ENCODE measurements at places on chromosomes 4 and X.

- no peak for DNase-seq
These were observed 164.2 kb upstream of the PITX2 start for GRCh38 chr4:110787109-110787508.

DNA sequence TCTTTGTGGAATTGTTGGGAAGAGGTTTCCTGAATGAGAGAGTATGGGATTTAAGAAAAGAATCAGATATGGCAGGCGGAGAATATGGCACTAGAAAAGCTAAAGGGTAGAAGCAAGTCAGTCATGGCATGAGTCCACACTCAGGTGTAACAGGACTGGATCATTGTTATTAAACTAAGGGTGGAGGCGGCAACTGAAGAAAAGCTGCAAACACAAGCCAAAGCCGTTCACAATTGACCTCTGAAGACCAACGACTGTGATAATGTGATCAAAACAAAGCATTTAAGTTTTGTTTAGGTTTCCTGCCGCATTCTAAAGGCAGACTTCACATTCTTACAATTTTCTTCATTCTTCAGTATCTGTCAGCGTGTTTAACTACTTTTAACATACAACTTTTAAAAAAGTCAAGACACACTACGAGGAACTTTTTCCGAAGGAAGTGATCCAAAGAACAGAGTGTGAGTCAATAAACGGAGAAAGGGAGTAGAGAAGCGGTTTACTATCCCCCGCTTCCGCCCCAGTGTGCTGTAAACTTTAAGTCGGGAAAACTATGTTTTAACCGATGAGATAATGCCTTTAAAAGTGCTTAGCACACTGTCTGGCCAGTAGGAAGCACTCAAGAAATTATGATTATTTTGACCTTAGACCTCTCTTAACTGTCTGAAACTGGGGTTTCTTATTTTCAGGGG lies 909 bp upstream of the SLAIN2 start:
- DNase-seq = no peak

DNA sequence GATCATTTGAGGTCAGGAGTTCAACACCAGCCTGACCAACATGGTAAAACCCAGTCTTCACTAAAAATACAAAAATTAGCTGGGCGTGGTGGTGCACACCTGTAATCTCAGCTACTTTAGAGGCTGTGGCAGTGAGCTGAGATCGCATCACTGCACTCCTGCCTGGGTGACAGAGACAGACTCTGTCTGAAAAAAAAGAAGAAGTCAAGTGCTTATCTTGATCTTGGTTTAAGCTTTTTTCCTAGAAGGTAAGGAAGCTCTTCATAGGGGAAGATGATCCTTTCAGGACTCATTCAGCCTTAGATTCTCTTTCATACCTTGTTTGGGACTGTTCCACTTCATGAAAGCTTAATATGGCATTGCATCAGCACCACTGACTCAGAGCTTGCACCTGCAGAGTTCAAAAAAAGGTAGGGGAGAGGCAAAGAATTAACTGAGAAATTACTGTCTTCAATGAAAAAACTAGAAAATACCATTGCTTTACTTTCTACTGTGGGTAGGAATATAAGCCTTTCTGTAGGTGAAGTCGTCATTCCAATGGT lies 70.8 kb upstream of the EPGN start:
- DNase-seq = no peak

GRCh38 chr4:61336488-61336887 lies 136.4 kb downstream of the ADGRL3 start:
- DNase-seq = no peak

GRCh38 chr4:175776217-175776616 lies 35.8 kb downstream of the GPM6A start:
- no peak for DNase-seq

DNA sequence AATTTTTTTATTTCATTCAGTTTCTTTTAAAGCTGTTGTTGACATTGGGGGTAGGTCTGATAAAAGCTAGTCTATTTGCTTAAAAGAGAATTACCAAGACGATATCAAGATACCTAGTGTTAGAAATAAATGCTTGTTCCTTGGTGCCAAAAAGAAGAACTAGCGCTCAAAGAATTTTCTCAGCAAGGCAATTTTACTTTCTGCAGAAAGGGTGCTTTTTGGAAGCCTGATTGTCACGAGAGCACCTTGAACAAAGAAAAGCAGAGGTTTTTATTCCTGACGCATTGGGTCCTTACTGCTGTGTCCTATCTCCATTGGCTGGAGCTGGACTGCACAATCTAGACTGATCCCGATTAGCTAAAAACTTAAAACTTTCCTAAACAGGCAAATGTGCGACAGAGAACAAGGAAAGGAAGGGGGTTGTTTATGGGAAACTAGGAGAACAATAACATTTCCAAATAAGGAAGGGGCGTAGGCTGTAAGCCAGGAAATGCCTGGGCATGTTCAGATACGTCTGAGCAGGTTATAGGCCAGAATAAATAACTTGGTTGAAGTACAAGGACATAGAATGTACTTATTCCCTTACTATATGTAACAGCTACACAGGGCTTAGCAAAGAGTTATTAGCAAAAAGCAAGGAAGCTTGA lies 50.3 kb upstream of the STPG2 start:
- DNase-seq = no peak

DNA sequence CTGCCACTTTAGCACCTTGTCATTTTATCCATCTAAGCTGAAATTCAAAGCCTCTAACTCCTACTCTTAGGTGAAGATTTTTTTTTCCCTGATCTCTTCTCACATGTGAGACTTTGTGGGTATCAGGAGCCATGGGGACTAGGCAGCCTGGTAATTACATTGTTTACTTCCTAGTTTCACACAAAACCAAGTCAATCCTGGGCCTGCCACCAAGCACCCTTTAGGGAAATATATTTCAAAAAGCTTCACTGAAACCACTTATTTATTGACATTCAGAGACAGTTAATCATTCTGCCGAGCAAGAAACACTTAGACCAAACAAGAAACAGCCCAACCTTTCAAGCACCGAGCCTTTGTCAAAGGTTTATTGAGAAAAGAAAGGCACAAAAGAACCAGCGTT lies 200.0 kb downstream of the RELL1 start:
- DNase-seq = no peak

DNA sequence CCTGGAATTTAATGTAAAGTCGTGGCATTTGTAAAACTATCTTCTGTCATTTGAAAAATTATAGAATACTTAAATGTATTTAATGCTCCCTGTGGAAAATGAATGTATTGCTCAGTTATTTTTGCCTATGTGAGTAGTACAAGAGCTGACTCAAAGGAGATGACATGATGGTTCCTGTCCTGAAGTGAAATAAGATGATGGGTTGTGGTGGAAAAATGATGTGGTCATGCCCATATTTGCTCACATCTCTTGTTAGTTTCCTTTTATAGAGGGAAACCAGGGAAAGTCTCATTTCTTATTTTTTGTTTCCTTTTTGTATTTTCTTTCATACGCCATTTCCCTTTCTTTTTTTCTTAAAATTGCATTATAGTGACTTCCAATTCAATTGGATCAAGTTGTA lies 23.7 kb downstream of the PLS3 start:
- DNase-seq = no peak

GRCh38 chr4:122896270-122896669 lies 26.1 kb downstream of the NUDT6 start:
- DNase-seq = no peak

- DNase-seq = no peak
These were observed 110.0 kb upstream of the IGFBP7 start for GRCh38 chr4:57220172-57220571.

Data from stimulated activated CD8-positive, alpha-beta memory T cell treated with anti-CD3 and anti-CD28 coated beads, Interleukin-7, amount 100 ng/mL, for 1 hour (primary cell).